Stimulated activated CD8-positive, alpha-beta memory T cell treated with anti-CD3 and anti-CD28 coated beads, Interleukin-4, amount 100 ng/mL, for 48 hours (primary cell): ENCODE measurements at places on chromosomes 16 and 17.

- no peak for DNase-seq
These were observed 60.1 kb downstream of the USP31 start for GRCh38 chr16:23089111-23089510.

- DNase-seq, result no peak
These were observed 31.8 kb downstream of the MRPS23 start for GRCh38 chr17:57818066-57818465.

GRCh38 chr17:16977932-16978331 is 6.0 kb upstream of the TNFRSF13B start:
- no peak for DNase-seq

GRCh38 chr17:72268431-72268830 is 147.6 kb downstream of the SOX9 start:
- no peak for DNase-seq

DNA sequence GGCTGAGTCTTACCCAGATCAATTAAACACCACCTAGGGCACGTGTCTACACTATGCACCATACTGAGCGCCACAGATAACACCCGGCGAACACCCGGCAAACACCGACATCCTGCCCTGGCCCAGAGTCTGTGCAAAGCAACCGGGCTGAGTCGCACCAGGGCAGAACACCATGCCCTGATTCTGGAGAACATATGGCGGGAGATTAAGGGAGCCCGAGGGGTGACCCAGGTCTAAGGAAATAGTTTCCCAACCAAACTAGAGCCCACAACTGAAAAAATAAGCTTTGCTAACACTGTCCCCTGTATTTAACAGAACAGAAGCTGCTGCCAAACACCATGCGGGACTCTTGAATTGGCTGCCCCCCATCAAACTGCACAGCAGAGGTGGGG is 22.1 kb downstream of the MYO18A start:
- no peak for DNase-seq

GRCh38 chr17:40980596-40980995 is 3.5 kb downstream of the KRT40 start:
- no peak for DNase-seq

DNA sequence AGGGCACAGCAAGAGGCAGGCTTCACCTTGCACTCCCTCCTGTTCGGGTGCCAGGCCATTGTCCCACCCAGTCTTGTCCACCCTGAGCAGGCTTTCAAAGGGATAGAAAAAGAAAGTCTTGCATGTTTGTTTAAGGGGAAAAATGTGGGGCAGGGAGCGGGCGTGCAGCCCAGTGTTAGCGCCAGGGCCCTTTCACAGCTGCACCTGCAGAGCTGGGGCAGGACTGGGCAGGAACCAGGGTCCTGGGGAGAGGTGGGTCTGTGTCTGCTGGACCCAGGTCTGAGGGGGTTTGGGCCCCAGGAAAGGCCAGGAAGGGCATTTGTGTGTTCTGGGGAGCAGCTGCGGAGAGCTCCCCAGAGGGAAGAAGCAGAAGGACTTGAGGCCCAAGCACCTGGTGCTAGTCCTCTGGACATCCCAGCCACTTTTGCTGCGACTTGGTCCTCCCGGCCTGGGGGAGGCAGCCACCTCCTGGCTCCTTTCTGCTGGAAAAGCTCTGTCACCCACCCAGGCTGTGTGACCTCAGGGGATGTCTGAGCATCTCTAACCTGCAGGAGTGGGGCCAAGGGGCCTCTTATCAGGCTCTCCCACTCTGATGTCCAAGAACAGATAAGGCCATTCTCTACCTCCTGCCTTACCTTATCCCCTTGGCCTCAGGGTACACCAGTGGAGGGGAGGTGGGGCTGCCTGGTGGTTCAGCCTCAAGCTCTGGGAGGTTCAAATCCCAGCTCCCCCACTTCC is 44.7 kb downstream of the PSME3IP1 start:
- no peak for DNase-seq

DNA sequence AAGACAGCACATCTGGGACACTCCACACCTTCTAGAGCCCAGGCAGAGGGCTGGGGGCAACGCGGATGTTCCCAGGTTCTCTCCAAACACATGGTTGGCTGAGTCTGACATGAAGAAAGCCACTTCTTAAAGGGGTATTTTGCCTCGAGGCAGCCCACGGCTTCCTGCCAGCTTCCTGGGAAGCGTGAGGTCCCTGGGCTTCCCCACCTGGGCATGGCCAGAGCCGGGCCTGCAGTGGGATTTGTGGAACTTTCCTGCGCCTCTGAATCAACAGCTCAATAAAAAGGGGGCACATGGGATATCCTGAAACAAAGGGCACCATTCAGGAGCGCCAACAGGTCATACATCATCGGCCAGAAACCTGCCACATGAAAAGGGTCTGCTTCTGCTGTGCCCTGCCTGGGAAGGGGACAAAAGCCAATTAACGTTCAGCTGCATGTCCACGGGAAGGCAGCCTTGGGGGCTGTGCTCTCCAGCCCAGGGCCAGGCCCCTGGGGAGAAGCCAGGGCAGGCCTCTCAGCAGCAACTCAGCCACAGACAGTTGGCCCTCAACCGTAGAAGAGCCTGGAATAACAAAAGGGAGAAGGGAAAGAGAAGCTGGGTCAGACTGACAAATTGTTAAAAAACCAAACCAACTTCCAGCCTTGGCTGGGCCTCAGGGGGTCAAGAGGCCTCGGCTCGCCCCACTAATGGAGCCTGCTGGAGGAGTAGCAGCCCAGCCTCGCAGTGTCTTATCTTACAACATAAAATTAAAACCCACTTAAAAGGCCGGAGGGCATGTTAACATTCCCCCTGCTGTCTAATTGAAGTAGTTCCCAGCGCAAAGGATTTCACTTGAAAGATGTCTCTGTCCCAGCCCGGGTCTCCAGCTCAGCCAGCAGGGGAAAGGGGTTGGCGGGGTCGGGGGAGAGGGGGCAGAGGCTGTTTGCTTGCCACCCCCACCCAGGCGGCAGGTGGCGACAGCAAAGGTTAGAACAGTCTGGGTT is 34.2 kb downstream of the TBX4 start:
- DNase-seq, result no peak

GRCh38 chr16:25699069-25699468 is 7.3 kb downstream of the HS3ST4 start:
- DNase-seq, result no peak

DNA sequence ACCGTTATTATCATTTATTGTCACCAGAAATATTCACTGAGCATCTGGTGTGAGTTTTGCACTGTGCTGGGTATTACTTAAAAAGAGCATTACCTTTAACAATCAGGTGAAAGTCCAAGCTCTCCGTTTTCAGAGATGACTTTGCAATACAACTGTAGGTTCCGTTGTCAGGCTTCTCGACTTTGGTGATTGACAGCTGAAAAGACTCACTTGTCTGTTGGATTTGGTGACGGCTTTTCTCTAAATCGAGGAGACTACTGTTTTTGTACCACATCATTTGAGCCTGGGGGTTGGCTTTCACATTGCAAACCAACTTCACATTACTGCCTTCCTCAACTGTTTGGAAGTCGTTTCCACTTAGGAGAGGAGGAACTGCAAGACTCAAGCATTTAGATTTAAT is 9.1 kb downstream of the TMIGD1 start:
- DNase-seq, result no peak

- DNase-seq, result no peak
These were observed 9.4 kb upstream of the NPTX1 start for GRCh38 chr17:80485846-80486245.

DNA sequence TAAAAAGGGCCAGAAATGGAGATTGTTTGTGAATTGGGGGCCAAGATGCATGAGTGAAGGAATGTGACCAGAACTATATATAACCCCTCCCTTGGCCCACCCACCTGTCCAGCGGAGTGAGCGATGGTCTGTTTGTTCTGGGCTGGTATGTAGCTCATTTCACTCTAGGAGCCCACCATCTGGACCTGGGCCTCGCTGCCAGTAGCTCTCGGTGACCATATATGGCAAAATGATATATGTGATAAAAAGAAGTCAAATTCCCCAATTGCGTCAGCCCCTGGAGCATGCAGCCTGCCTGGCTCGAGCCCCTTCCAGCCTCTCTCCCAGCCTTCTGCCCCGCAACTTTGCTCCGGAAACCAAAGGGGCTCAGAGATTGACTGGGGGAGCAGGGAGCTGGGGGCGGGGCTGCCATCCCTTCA is 47.3 kb downstream of the CCDC42 start:
- no peak for DNase-seq

GRCh38 chr16:80277182-80277581 is 263.6 kb upstream of the DYNLRB2 start:
- no peak for DNase-seq

DNA sequence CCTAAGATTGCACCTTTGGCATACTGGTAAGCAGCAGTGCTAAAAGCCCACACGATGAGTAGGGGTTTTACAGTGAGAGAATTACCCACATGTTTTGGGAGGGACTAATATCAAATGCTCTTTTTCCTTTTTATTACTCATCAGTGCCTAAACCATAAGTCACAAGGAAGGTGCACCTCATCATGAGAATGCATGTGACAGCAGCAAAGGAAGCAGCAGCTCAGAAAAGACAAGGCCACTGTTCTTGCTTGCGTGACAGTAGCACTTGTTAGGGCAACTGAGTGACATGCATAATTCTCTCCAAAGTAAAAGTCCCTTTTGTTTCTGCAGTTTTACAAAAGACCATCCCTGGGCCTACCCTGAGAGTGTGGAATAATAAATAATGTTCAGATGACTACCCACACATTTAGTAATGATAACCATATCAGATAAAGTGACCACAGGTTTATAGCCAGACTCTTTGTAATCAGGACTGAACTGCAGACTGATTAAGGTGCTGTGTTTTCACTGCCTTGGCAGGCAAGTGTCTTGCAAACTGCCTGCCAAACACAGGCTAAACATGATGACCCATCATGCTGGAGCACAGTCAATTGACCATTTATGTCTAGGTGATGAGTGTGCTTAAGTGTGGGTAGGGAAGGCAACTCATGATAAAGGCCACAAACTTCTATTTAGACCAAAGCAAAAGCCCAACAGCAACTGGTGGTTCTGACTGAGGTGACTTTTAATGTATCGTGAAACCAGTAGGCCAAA is 1751.4 kb downstream of the TP53TG3F start:
- DNase-seq, result no peak

DNA sequence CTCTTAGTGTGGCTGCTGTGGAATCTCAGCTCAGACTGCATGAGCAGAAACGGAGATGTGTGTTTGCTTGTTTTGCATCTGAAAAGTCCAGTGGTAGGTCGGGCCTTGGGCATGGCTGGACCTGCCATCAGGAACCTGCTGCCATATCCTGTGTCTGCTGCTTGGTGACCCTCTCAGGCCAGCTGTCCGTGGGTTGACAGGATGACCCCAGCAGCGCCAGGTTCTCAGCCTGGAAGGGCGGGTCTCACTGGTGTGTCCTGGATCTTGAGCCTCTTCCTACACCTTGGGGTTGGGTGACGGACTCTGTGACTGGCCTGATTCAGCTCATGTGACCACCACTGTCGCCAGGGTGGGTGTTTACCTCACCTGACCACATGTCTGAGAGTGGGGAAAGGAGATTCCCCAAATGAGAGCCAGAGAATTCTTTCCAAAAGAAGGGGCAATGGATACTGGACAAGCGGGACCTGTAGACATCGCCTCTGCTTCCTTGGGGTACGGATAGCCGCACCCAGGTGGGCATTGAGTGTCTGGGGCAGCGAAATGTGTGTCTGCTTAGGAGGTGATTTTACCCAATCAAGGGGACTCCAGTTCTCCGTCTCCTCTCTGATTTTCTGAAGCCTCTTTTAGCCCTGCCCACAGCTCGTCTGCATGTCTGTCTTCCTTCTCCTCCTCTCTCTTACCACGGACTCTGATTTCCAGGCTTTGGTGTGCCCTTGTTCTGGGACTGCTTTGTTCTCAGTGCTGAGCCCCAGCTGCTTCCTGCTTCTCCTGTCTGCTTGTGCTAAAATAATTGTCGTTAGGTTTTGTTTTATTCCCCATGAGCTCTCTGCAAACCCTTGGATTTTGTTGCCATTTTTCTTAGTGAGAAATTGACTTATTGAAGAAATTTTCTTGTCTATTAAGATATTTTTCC is 399.7 kb downstream of the CPPED1 start:
- no peak for DNase-seq

- DNase-seq, result no peak
These were observed 554.7 kb downstream of the RBFOX1 start for GRCh38 chr16:7887316-7887715.

GRCh38 chr16:49886554-49887094 is 30.7 kb upstream of the ZNF423 start:
- no peak for DNase-seq

DNA sequence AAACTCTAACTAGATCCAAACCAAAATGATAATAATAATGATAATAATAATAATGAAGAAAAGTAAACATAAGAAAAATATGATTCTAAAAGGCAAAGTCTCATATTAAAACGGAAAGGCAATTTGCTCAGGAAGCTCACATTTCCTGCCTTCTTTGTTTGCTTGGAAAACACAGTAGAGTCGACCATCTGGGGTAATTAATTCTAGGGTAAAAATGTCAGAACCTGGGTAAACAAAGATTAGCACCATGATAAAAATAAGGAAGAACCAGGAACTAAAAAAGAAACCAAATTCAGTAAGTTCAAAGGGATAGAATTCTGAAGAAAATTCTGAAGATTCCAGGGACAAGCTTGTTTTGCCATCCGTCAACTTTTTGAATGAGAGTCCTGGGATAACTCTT is 16.2 kb downstream of the KRABD2 start:
- DNase-seq, result no peak

DNA sequence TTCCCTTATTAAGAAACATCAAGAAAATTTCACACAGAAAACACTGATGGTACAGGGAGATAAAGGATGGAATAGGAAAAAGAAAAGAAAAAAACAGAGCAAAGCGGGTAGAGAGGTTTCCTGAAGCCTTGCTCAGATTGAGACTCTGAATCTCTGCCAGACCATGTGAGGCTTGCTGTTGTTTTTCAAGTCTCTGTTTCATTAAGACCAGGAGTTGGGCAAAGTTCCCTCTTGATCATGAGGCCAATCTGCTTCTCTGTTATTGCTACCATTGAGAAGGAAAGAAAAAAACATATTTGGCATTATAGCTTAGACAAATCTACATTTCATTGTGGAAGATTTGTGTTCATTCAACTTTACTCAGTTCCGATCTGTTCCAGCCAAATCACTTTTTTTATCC is 201.6 kb upstream of the SOX9 start:
- no peak for DNase-seq

DNA sequence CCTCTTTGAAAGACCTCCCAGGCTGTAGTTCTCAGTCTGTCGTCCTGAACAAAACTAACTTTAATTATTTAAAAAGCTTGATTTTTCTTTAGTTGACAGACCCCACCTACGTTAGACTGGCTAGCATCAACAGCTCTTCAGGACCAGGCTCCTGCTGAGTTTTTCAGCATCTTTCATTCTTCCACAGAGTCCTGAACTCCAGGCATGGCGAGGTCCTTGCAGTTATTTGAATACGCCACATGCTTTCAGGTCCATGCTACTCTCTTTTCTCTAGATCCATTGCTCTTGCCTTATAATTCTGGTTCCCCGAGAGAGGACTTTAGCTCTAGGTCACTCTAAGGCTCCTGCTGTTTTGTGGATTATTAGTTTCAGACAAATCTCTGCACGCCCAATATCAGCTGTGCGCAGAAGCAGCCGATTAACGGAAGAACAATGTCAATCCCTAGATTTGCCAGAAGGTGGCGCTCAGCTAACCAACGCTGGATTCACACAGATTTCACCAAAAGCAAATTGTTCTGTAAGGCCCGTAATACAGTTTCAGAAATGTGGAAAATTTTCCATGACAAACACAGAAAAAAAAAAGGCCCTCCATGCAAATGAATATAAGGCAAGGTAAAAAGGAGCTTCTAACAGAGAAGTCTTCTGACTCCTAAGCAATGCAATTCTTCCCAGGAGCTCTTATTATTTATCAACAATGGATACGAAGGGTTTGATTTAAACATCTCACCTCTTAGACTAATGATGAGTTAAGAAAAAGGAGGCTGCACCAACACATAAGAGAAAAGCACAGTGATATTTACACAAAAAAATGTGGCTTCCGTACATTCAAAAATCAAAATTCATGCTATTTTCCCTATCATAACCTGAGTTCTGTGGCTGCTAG is 33.5 kb upstream of the BCO1 start:
- peak; percentile 73 for DNase-seq
